ENCODE measurements at places on chromosomes 2 and 18.
A peak's percentile ranks its signal among the peaks of the same experiment; 100 is the strongest.

DNA sequence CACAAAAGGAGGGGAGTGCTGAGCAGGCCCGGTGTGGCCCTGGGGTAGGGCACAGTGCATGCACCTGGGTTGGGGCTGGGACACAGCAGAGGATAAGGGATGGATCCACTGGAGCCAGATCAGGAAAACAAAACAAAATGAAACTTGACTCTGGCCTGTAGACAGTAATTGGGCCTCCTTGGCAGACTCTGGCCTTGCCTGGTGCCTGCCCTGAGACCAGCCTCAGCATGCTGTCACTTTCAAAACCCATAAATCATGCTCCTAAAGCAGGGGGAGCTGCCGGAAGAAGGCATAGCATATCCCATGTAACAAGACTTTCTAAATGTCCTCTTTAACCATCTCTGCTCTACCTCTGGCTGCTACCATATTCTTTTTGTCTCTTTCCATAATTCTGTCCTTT, 61.1 kb upstream of the IGFBP5 start:
- DNase-seq = no peak

GRCh38 chr2:235675678-235676535, 182.1 kb downstream of the AGAP1 start:
- DNase-seq = no peak

DNA sequence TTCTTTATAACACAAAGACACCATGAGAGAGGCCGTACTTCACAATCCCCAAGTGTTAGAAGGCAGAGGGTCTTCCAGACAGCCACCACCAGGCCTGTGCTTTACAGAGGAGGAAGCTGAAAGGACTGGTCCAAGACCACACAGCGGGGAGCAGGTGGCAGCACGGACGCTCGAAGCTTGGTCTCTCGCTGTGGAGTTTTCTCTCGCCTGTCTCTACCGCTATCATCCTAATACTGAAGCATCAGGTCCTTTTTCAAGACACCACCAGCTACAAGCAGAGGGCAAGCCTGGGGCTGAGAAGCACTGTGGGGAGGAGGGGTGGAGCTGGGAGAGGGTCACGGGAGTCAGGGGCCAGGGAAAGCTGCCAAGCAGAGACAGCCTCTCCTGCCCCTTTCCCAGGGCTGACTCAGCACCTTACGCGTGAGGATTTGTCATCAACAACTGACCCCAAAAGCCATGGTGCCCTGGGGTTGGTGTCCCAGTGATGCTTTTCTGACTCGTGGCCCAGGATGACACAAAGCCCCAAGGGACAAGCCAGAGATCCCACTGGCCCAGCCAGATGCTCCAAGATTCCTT, 31.9 kb upstream of the FOSL2 start:
- no peak for DNase-seq

- peak; percentile 50 for DNase-seq
Observed at GRCh38 chr2:20424300-20425290, 22.3 kb upstream of the RHOB start.

DNA sequence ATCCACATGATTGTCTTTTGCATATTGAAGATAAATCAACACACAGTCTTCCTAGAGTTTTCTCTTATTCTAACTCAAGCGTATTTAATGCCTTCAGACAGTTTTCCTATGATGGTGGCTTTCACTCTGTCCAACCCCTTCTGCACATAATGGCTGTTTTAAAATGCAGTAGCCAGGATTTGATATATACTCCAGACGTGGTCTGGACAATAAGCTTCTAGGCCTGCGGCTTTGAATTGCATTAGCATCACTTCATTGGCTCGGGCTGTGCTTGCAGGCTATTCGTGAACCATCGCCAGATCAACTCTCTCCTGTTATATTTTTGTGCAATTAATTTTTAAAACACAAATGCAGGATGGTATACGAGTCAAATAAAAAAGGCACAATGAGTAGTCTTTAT, 235.3 kb downstream of the BCL2 start:
- DNase-seq = no peak

GRCh38 chr18:9766740-9767139, 58.6 kb downstream of the RAB31 start:
- no peak for DNase-seq

DNA sequence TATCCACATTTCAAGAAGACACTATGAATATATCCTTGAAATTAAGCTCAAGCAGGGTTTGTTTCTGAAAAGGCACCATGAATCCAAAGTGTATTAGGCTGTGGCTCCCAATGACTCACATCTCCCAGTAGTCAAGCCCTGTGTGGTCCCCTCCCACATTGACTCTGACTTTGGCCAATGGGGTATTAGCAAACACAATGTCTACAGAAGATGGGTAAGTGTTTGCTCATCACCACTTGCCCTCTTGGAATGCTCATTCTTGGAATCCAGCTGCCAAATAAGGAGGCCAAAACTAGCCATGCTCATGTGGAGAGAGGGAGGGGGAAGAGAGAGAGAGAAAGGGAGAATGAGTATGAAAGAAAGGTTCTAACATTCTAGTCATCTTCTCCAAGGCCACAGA, 490.0 kb downstream of the TXNL1 start:
- no peak for DNase-seq

GRCh38 chr2:222309361-222309760, 10.6 kb upstream of the PAX3 start:
- DNase-seq = no peak

- no peak for DNase-seq
Observed at GRCh38 chr2:176763130-176763529, 449.5 kb upstream of the HNRNPA3 start.

DNA sequence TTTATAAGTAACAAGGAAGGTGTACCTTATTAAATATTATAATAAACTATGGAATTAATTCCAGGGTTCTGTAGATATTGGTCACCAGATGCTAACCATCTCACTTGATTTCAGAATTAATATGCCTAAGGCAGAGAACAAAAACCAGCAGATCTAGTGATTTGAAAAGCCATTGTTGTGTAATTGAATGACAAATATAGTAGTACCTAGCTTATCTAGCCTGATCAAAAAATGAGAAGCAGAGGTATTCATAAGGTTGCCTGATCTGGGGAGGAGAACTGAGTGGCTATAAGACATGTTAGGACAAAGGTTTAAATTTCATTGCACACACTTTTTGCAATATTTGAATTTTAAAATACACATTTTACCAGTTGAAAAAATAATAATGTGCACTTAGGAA, 132.0 kb upstream of the UBE2E3 start:
- DNase-seq = no peak

DNA sequence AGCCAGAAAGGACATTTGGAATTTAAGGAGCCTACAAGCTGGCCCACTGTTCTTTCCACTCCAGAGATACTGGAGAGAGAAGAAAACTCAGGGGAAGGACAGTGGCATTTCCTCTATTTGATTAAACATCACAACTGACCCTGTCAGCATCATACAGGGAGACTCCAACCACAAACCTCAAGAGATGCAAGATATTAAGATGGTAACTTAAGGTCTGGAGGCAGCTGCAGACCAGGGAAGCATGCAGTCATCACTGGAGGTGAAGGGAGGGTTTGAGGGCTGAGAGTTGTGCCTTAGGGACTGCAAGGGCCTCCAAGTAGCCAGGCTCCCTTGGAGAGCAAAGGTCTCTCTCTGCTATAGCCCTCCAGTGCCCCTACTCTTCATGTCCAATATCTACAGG, 67.4 kb downstream of the RNF152 start:
- no peak for DNase-seq

GRCh38 chr2:148989882-148990493, 48.5 kb upstream of the LYPD6B start:
- peak; percentile 47 for DNase-seq

- DNase-seq = no peak
Observed at GRCh38 chr2:154120706-154121105, 249.0 kb downstream of the GALNT13 start.

DNA sequence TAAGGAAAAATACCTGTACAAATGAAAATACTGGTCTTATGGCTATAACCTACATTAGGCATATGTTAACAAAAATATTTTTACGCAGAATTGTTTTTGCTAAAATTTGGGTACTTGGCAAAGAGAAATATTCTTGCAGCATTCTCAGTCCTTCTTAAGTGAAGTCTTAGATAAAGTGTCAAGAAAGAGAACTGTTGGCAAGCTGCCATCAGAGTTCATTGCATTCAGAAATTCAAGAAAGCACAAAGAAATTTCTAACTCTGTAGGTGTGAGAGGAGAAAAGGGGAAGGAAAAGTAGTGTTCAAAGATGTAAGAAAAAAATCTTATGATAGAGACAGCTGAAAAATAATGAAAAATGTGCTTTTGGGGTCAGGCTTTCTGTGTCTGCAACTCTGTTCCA, 86.7 kb downstream of the IRS1 start:
- no peak for DNase-seq

DNA sequence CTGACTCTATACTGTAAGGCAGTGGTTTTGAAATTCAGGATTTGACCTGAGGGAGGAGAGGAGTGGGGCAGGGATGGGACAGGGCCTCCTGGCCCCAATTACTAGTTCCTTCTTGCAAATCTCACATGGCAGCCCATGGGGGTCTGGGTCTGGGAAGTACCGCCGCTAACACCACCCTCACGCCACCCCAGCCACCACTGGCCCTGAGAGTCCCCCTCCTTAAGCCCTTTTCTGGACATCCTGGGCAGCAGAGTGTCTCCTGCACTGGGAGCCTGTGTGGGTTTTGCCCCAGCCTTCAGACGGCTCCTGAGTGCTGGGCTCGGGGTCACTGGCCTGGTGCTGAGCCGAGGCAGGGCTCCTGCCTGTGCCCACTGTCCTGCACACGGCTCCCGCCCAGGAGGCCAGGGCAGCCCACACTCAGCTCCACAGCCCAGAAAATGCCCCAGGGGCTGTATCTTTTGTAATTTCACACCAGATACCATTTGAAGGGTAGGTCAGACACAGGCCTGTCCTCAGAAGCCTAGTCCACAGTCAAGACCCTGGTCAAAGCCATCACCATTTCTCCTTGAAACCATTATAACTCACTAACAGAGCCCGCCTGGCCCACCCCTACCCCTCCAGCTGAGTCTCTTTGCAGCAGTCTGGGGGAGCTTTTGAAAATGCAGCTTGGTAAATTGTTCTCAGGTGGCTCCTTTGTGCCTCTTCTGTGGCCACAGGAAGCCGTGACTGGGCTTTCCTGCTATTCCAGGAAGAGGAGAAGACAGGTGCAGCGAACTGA, 55.1 kb downstream of the CYP27C1 start:
- DNase-seq = no peak
